T-cell (primary cell): ENCODE measurements at places on chromosomes 3 and 15.
A peak's percentile ranks its signal among the peaks of the same experiment; 100 is the strongest.

- DNase-seq = no peak
These were observed 11.0 kb upstream of the ZNF662 start for GRCh38 chr3:42894698-42895579.

DNA sequence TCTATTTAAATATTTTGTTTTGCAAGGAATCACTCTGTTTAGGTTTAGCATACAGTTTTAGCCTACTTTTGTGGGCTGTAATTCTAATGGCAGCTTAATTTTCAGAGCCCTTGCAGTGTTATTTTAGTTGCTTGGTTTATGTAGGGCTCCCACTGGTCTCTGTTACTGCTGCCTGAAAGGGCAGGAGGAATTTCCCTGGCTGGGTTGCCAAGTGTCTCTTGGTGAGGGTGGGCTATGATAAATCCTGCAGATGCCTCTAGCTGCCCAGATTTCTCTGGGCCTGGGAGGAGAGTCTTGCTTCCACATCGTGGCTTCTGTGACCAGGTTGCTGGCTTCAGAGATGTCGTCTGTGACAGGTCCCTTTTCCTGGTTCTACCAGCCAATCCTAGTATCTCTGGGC, 36.2 kb downstream of the ILDR1 start:
- no peak for DNase-seq

DNA sequence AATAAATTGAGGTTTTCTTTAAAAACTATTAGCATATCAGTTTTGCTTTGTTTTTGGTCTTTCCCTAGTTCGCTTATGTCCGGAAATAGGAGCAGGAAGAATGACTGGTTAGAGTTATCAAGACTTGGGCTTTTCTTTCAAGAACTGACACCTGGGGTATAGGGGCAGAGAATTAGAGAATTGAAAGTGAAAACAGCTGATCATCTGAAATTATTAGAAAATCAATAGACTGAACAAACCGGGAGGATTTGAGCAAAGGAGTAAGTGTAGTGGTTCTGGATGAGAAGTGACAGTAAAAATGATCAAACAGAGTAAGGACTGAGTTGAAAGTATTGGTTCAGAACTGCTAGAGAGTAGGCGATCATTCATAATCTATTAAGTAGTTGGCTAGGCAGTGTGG, 6.0 kb downstream of the MINDY2 start:
- no peak for DNase-seq

GRCh38 chr15:81595752-81596151, 221.7 kb upstream of the TMC3 start:
- DNase-seq = no peak

- no peak for DNase-seq
These were observed 401.9 kb upstream of the ROBO2 start for GRCh38 chr3:76638006-76638405.

GRCh38 chr15:101156509-101157159, 95.2 kb downstream of the CHSY1 start:
- no peak for DNase-seq

DNA sequence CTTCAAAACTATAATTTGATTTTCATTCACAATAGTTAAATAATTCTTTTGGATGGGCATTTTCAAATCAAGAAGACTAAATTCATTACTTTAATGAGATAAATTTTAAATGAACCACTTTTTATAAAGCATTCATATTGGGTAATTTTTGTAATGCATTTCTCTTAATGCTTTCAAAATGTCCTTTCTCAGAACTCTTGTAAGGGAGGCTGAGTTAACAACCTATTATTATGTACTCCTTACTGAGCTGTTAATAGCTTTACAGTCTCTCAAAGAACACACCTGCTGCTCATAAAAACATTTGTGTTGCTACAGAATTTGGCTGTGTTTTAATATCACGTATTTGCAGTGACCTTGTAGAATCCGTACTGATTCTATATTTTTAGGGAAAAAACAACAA, 334.0 kb upstream of the ARL6 start:
- DNase-seq = no peak

- DNase-seq = no peak
These were observed 125.2 kb upstream of the TGFBR2 start for GRCh38 chr3:30481241-30481640.

DNA sequence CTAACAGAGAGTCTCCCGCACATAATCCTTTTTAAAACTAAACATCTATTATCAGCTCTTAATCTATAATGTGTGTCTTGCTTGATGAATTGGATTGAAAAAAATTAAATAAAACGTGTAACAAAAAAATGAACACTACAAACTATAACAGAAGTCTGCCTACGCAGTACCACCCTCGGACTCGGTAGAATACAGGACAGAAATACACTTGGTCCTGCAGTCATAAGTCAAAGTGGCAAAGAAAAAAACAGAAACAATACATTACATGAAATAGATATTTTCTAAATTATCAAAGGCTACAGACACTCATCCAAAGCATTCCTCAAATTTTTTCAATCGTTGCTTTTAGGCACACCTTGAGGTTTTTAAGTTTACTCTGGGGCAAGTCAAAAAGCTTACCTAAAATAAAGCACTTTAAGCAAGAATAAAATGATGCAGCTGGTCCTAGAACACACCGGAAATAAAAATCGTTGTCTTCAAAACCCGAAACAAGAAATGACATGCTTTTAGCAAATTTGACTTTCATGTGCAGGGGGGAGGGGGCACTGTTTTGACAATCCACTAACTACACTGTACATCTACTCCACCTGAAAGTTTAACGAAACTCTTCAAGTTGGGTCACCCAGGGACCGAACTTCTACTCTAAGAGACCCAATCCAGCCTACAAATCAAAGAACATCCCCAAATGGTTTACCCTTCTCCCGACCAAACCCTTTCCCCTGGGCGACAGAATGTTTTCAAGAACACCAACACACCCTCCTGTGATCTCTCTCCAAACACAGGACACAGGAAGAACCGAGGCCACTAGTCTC, 1.3 kb downstream of the ADAM10 start:
- DNase-seq = peak; percentile 25

GRCh38 chr15:74206801-74207281, 4.3 kb upstream of the STRA6 start:
- no peak for DNase-seq

- no peak for DNase-seq
These were observed 25.2 kb downstream of the GP9 start for GRCh38 chr3:129085818-129086217.

- DNase-seq = no peak
These were observed 3.2 kb downstream of the RAP2B start for GRCh38 chr3:153165261-153165681.

DNA sequence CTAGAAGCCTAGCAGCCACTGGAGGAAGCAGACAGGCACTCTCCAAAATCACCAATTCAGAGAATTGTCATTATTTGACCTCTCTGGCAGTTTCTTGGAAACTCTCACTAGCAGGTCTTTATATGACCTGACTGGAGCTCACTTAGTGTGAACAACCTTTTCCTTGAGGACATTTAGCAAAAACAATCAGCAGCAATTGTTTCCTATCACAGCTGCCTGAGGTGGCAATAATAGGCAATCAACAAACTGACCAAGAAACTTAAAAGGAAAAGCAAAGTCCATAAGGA, 162.4 kb upstream of the STT3B start:
- no peak for DNase-seq

DNA sequence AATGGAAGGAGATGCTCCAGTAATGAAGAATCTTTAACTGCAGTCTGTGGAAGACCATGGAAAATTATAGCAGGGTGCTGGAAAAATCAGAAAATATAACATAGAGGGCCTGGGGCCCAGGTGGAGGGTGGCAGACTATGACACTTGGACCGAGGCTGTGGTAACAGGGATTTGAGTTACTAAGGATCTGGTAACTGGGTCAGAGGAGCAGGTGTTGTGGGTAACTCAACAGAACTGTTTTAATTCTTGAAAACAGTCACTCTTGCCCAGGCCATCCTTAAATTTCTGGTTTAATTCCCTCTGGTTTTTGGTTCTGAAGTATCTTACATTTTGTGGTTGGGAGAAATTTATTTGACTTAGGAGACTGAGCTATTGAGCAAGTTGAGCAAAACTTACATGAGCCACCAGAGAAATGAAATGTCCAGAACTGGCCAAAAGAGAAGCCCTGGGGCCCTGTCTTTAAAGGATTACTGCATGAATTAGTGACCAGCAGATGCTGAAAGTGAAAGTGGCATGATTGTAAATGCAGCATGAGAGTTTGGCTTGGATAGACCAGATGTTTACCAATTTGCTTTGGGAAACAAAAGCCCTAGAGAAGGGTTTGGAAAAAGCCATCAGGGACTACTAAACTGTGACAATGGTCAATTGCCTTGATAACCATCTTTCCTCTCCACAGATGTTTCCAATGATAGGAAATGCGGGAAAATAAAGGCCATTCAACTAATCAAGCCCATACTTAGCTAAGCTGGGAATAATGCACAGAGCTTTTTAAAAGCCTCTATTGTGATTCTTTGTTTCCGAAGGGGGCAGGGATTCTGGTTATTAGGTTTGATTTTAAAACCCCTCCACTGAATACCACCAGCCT, 374.9 kb upstream of the TGFBR2 start:
- no peak for DNase-seq

GRCh38 chr3:192001218-192001617, 540.3 kb downstream of the PYDC2 start:
- DNase-seq = no peak

- no peak for DNase-seq
These were observed 73.9 kb downstream of the NR1D2 start for GRCh38 chr3:24018784-24019570.

DNA sequence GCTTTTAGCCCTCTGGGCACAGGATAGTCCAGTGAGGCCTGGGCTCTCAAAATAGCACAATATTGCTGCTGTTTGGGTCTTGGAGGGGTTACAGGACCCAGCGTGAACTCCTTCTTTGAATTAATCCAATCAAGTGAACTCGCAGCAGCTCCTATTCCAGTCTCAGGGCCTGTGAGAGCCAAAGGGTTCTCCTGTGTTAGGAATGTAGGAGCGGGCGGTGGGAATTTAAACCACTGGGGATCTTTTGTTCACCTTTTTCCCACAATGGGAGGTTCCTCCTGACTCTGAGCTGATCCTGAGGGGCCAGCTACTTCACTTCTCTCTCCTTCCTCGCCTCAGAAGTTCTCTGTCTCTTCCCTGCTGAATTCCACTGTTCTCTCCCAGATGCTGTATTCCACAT, 504.0 kb downstream of the UNC13C start:
- DNase-seq = no peak

- no peak for DNase-seq
These were observed 44.4 kb downstream of the GAP43 start for GRCh38 chr3:115667738-115668065.

DNA sequence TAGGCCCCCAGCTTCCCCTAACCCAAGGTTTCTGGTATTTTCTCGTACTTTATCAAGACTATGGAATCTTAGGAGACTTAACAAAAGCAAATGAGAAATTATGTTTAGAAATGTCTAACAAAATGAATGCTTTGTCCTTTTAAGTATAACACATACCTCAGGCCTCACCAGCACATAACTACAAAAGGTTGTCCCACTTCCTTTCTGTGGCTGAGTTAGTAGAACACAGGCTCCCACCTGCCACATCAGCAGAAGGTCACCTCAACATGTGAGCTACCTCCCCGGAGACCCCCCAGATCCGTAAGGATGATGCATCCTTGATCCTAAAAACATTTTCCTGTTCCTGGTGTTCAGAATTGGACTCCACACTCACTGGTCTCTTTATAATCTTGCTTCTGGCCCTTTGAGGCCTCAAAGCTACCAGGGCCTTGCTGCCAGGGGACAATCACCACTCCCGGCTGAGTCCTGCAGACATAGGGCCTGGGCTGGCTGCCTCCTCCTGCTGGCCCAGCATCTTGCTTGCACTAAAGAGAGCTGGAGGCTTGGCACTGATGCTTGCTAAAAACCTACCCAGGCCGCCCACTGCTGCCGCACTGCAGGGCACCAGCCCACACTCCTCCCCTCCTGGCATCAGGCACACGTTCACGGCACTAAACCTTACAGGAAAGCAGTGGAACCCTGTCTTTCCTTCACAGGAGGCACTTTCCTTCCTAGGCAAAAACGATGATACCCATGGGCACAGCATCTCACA, 2.9 kb downstream of the CCRL2 start:
- DNase-seq = no peak

DNA sequence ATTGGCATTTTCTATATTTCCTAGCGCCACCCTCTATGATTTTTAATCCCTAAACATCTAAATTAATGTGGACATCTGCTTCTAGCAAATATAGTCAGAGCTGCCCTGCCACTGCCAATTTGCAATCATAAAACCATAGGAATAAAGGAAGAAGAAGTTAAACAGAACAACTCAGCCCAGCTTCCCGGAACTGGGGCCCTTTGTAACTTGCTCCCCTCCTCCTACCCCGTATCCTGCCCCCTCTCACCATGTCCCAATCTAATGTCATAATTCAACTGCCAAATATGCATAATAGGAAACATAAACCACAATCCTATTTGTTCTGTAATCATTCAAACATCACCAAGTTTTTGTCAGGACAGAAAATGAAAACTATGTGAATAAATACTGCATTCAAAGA, 74.4 kb upstream of the ACP3 start:
- no peak for DNase-seq

DNA sequence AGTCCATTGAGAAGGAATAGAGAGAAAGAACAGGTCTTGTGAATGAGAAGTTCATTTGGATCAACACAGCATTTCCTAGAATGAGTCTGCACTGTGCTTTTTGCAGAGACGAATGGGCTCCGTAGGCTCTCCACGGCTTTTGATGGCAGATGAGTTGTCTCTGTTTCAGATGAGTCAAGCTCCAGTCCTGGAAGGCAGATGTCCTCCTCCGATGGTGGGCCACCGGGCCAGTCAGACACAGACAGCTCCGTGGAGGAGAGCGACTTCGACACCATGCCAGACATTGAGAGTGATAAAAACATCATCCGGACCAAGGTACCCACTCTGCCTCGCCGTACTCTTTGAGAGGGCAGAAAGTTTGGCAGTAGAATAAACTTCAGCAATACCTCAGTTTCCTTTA, 70.5 kb downstream of the SIDT1 start:
- DNase-seq = no peak

DNA sequence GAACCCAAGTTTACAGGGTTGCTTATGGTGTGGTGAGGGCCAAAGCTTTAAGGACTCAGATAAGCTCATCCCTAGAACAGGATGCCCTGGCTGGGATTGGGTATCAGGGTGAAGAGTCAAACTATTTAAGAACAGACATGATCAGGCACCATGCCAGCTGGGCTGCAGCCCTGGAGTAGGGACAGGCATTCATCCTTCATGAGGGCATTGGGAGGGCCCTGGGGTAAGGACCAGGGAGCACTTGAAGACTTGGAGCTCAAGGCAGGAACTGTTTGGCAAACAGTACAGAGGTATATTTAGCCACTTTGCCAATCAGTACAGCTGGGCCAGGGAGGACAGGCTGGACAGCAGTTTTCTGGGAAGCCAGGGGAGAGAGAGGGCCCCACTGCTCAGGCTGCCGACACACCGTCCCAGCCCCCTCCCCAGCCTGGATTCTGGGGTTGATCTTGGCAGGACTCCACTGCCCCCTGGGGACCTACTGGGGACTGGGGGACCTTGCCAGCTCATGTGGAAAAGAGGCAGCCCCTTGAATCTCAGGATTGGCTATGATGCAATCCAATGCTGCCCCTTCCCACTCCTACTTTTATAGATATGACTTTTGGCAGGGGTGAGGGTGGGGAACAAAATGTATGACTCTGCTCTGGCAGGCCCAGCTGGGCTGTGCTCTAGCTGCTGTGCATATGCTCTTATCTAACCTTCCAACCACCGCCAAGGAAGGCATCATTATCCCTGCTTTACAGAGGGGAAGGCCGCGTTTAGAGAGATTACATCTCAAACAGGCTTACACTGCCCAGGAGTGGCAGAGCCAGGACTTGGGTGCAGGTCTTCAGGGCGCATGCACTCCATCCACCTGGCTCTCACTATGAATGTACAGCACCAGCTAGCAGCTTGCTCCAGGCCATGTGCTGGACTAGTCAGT, 2.3 kb downstream of the PLA2G4E start:
- DNase-seq = no peak

- no peak for DNase-seq
These were observed 1.4 kb downstream of the CIB2 start for GRCh38 chr15:78129751-78130287.
